ENCODE measurements at places on chromosomes 2 and 18. TPM values are rescaled to one million over a fixed set of nuclear protein-coding genes. Genes with fewer than 3 reads are reported as not detected.

CEP76 gene
- total RNA-seq, result 19.3 TPM

ARHGEF33 gene
- total RNA-seq, result 0.92 TPM

SCN9A gene
- total RNA-seq, result 1.1 TPM

HOXD8 gene
- not detected for total RNA-seq

UCN gene
- 1.5 TPM for total RNA-seq

TTN gene
- 0.59 TPM for total RNA-seq

CDKL4 gene
- not detected for total RNA-seq

EML6 gene
- 0.64 TPM for total RNA-seq

TEX44 gene
- total RNA-seq, result not detected

FAM161A gene
- total RNA-seq, result 13.3 TPM

DNAH6 gene
- 0.09 TPM for total RNA-seq

PCBP1 gene
- total RNA-seq, result 457 TPM

SNORC gene
- total RNA-seq, result 0.61 TPM

FAM228A gene
- total RNA-seq, result not detected

OSBPL1A gene
- total RNA-seq, result 32.0 TPM

TMEM169 gene
- total RNA-seq, result 1.0 TPM

PLEKHH2 gene
- total RNA-seq, result 2.5 TPM

ROCK2 gene
- total RNA-seq, result 35.1 TPM

NAB1 gene
- total RNA-seq, result 36.9 TPM

SCYGR4 gene
- not detected for total RNA-seq

UGT1A8 gene
- not detected for total RNA-seq

SERPINB13 gene
- total RNA-seq, result not detected

UGT1A3 gene
- total RNA-seq, result not detected

G6PC2 gene
- not detected for total RNA-seq

LRRFIP1 gene
- 38.5 TPM for total RNA-seq

DCAF17 gene
- 28.1 TPM for total RNA-seq

REG3A gene
- not detected for total RNA-seq

C2orf66 gene
- total RNA-seq, result not detected

TLX2 gene
- 0.20 TPM for total RNA-seq

LRATD1 gene
- total RNA-seq, result 0.31 TPM

DES gene
- total RNA-seq, result 3.0 TPM

ANO7 gene
- total RNA-seq, result 5.2 TPM

TXNDC2 gene
- 0.28 TPM for total RNA-seq

GRB14 gene
- 7.6 TPM for total RNA-seq

NDUFS1 gene
- total RNA-seq, result 102 TPM

C1QL2 gene
- total RNA-seq, result 0.81 TPM

CNDP1 gene
- total RNA-seq, result 0.29 TPM

REG3G gene
- total RNA-seq, result not detected

SERPINB4 gene
- total RNA-seq, result 4.3 TPM

CDC42EP3 gene
- 58.3 TPM for total RNA-seq

AUP1 gene
- 93.6 TPM for total RNA-seq

CHRND gene
- not detected for total RNA-seq

SPR gene
- total RNA-seq, result 7.6 TPM

CETN1 gene
- total RNA-seq, result not detected

LYPD6B gene
- 2.0 TPM for total RNA-seq

MC2R gene
- not detected for total RNA-seq

CDK5R2 gene
- 0.11 TPM for total RNA-seq

NAT8 gene
- total RNA-seq, result not detected

CD207 gene
- total RNA-seq, result not detected

TYW5 gene
- 17.7 TPM for total RNA-seq

FEV gene
- total RNA-seq, result not detected

NR4A2 gene
- 1.5 TPM for total RNA-seq

SLC30A3 gene
- total RNA-seq, result 2.5 TPM

TTC32 gene
- 8.9 TPM for total RNA-seq
